PC-9 (cell line): ENCODE measurements at places on chromosomes 1 and 21. TPM values are rescaled to one million over a fixed set of nuclear protein-coding genes. Genes with fewer than 3 reads are reported as not detected.

The TSSK3 gene
- 3.8 and 3.9 TPM in 2 replicates for total RNA-seq

The SLC35F3 gene
- total RNA-seq, result 6.1 and 6.4 TPM in 2 replicates

The CADM3 gene
- total RNA-seq, result not detected in 2 replicates

GRCh38 chr1:115310581-115311473 is 27.2 kb downstream of the NGF start:
- no peak for DNase-seq
- H3K4me3 ChIP-seq, result no peak overlapping the region
- H3K4me1 ChIP-seq, result peaks cover 26% of the 10 kb centered on the region
- no peak overlapping the region for H3K27ac ChIP-seq
- H3K27me3 ChIP-seq, result no peaks in the 10 kb centered on the region

- peak within 1 kb of the TSS; percentile 70 for H3K4me3 ChIP-seq
- peaks cover 4% of the 10 kb centered on the region; the same call in 1 of the 2 replicates for H3K36me3 ChIP-seq
- peak; percentile 85 for DNase-seq
- peak within 1 kb of the TSS; percentile 42 for H3K27ac ChIP-seq
- H3K4me1 ChIP-seq, result peaks cover 17% of the 10 kb centered on the region
These were observed at the start of gene UBE2J2 for GRCh38 chr1:1273512-1274298. Gene UBE2J2 (minus strand): TSS chr1:1273854. CDS start chr1:1267992, 5,862 bp downstream.

DNA sequence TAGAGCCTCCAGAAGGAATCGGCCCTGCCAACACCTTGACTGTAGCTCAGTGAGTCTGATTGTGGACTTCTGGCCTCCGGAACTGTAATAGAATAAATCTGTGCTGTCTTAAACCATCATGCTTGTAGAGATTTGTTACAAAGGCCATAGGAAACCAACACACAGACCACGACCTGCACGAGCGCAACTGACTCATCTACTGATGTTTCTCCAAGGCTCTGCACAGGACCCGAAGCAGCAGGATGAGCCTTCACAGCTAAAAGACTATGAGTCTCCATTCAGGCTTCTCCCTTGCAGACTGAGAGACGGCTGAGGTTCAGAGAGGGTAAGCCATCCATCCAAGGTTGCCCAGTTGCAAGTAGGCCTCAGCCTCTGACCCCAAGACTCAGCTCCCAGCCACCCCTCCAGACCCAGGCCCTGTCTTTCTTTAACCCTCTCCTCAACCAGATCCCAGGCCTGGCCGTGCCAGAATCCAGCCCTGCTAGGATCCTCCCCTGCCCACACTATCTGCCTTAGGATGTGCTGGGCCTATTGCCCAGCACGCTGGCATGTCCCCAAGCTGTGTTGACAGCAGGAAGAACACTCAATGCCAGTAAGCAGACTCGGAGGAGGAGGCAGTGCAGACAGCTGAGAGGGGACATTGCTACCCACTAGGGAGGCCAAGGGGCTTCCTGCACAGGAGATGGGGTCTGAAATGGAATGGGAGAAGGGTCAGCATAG is 109.0 kb downstream of the HMGB4 start:
- no peak overlapping the region for H3K4me3 ChIP-seq
- peaks cover 43% of the 10 kb centered on the region for H3K27me3 ChIP-seq
- H3K4me1 ChIP-seq, result no peaks in the 10 kb centered on the region
- no peak overlapping the region for H3K27ac ChIP-seq
